Effector CD4-positive, alpha-beta T cell (primary cell): ENCODE measurements at places on chromosomes 5 and 9.

- DNase-seq: no peak
Observed at GRCh38 chr5:59562756-59563389, 330.7 kb downstream of the PDE4D start.

DNA sequence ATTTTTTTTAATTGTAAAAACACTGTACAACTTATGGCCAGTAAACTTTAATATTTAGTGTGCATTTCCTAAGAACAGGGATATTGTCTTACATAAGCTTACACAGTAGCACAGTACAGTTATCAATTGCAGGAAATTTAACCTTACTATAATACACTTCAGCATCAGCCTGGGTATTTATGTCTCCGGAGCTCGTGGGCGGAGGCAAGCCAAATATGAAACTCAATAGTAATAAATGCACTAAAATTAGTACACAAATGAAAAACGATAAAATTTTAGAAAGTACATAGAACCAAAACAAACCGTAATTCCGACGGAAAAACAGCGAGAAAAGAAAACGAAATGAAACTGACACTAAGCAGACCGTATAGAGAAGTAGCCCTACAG lies 91.2 kb downstream of the ANXA2R start:
- DNase-seq: no peak

DNA sequence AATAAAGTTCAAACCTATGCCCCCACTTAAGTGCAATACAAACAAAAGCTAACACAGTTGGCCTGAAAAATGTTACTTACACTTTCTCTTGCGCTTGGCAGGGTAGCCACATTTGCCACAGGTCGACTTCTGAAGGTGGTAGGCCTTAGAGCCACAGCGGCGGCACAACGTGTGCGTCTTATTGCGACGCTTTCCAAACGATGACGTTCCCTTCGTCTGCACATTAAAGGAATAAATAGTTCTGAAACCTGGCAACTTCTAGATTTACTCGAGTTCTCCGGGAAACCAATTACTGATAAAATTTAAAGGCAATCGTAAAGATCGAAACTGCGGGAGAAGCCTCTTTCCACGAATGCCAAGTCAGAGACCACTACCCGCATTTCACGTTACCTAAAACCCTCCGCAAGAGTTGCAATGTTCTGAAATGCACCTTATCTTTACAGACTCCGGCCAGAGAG lies 602 bp downstream of the RPL37 start:
- DNase-seq: peak; percentile 56

GRCh38 chr5:40291338-40291737 lies 388.4 kb upstream of the PTGER4 start:
- no peak for DNase-seq

DNA sequence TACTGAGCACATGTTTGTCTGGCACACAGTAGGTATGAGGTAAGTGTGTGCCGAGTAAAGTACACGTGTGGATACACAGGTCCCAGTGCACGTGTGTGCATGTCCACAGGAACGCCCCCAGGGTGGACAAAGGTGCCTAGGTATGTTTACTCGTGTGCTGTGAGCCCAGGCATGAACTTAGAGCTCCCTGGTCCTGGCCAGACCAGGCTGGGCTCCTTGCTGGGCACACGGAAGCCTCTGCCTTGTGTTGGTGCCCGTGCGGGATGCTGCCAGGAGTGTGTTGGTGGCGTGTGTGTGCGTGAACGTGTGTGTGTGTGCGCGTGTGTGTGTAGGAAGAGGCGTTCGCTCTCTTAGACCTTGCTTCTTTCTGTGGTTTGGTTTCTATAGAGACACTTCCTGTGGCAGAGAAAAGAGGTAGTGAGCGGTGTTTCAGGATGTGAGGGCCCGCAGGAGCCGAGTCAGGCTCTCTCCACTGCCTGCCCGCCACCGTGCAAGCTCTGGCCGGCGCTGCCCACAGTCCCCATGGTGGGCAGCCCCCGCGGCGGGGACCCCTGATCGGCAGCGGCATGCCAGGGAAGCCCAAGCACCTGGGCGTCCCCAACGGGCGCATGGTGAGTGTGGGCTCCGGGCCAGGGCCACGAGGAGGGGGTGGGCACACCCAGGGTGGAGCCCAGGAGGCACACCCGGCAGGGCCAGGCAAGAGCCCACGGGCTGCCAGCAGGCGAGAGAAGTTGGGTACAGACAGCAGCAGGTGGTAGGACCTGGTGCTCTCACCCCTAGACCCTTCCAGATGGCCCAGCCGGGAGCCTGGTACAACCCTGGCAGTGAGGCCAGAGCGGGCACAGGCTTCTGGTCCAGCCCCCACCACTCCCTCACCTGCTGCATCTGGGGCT lies at the start of gene RGS14:
RGS14 (plus strand) TSS at position 466 of the 893 bp plus-strand sequence; CDS start at position 567, 101 bp downstream.
- DNase-seq: peak; percentile 58

DNA sequence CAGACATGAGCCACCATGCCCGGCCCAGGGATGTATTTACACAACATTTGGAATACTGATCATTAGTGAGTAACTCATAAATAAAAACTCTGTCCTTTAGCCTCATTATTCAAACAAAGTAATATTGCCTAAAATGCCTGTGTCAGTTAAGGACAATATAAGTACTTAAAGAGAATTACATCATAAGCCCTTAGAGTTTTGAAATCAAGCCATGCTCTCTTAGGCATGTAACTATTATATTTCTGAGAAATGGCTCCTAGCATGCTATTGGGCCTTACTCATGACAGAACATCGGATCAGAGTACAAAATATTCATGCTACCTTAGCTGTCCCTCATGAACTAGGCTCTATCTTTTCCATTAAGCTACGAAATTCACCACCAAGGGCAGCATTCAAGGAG lies 309.3 kb downstream of the CHSY3 start:
- no peak for DNase-seq

GRCh38 chr9:124309667-124310084 lies 51.9 kb downstream of the NEK6 start:
- no peak for DNase-seq

DNA sequence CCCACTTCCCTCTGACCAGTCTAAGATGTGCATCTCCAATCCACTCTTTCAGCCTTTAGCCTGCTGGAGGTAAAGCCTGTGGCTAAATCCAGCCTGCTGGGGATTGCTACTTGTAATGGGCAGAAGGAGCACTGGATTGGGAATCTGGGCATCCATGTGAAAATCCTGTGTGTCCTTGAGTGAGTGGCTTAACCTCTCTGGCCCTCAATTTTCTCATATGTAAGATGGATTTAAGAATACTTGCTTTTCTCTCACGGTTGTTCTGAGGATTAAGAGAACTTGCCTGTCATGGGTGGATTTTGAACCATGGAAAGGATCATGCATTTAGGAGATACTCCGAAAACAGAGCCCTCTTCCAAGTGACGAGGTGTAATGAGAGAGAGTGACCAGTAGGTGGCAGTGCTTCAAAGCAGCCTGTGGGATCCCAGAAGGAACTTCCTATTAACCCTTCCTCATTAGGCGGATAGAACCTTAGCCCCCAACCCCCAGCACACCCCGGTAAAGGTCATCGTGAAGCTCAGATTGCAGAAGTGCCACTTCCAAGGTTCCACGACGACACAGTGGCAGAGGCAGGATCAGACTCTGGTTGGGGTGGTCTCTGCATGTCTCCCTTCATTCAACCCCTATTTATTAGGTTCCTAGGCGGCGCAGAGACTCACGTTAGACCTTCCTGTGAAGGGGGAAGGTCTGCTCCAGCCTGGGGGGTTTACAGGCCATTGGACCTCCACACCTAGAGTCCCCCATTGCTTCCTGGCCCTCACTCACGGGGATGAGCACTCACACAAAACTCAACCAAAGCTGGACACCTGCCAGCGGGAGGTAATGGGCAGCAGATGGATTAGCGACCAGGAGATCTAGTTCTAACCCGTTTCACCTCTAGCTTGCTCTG lies 68.7 kb upstream of the ZNF618 start:
- no peak for DNase-seq

DNA sequence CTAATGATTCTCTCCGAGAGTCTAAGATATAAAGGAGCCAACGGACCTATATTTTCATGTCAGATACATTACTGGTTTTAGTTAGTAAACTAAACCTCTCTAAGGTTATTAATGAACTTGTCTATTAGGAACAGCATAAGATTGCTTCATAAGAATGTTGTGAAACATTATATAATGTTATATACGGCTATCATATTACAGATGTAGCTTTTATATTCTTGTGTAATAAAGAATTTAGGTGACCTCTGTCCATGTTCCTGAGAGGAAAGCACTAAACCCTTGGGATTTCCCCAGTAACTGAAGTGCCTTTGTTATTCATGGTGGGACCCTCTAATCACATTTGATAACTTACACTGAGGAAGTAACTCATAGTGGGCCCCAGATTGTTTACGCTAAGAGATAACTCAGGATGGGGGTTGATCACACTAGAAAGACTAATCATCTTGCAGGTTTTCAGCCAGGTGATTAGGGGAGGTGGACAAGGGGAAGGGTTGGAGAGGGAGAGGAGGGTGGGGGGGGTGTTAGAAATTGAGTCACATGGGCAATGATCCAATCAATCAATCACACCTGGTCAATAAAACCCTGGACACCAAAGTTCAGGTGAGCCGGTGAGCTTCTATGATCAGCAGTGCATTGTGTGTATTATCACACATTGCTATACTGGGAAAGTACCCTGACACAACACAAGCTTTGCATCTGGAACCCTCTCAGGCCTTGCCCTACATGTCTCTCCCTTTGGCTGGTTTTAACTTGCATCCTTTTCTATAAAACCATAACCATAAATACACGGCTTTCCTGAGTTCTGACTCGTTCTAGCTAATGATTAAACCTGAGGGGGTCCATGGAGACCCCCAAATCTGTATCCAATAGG lies 25.8 kb downstream of the ECPAS start:
- DNase-seq: no peak

DNA sequence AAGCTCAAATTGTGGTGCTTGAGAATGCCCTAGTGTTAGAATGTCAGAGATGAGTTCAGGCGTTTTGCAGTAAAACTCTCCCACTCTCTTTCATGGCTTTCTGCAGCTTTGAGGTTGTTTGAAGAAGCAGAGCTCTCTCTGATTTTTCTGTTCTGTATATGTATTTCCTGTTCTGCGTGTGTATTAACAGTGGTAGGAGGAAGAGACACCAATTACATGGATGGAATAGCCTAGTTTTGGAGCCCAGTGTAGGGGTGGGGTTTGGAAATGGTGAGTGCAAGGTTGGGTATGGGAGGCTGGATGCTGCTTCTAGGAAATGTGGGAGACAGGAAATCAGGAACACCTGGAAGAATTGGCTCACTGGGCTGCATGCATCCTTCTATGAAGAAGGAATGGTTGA lies 12.4 kb downstream of the LARP1 start:
- DNase-seq: no peak

GRCh38 chr5:151699071-151699901 lies 12.6 kb upstream of the SPARC start:
- DNase-seq: no peak

- DNase-seq: no peak
Observed at GRCh38 chr9:3288686-3289085, 237.1 kb downstream of the RFX3 start.

DNA sequence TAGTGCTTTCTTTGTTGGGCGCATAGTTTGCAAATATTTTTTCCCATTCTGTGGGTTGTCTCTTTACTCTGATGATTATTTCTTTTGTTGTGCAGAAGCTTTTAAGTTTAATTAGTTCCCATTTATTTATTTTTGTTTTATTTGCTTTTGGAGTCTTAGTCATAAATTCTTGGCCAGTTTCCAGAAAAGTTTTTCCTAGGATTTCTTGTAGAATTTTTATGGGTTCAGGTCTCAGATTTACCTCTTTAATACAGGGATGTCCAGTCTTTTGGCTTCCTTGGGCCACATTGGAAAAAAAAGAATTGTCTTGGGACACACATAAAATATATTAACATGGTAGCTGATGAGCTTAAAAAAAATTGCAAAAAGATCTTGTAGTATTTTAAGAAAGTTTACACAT lies 122.0 kb downstream of the WDR70 start:
- no peak for DNase-seq

DNA sequence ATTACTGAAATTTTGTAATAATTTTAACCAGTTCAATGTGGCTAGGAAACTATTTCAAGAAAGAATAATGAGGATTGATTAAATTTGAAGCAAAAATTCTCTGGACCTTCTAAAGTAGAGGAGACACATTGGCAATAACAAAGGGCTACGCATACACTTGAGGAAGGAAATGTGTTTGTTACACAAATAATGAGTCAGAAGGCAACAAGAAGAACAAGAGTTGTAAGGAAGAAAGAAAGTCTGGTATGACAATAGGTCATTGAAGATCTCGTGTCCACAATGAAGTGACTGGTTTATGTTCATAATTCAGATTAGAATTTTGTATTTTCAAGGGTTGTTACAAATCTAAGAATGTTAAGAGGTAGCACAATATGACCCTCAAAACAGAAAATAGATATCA lies 25.8 kb downstream of the ST8SIA4 start:
- no peak for DNase-seq

DNA sequence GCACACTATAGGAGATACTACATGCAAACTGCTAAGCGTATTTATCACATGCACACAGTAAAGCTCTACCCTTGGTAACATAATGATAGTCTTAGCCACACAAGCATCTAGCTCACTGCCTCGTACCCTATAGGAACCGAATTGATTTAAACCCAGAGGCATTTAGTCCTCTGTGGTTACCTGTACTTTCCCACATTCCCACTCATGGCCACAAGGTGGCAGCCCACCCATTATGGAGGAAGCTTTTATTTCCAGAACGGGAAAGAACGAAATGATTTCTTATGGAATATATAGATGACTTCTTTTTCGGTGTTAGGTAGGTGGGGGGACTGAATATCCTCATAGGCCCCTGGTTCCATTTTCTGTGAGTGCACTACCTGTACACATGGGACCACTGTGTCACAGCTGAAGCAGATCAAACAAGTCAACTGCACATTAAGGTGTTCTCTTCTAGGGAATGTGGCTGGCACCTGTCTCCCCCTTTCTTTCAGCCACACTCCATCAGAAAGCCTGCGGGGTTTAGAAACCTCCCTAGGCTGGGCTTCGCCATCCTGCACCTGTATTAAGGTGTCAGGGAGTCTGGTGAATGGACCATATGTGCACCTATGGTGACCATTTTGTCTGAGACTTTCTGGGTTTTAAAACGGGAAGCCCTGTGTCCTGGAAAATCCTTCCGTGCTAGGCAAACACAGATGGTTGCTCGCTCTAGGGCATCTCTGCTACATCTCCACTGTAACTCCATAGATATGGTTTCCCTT lies 313.2 kb downstream of the SLIT3 start:
- DNase-seq: peak; percentile 16

- DNase-seq: no peak
Observed at GRCh38 chr5:151584057-151584937, 6.8 kb downstream of the FAT2 start.

GRCh38 chr5:61817472-61818326 lies 485.6 kb downstream of the ZSWIM6 start:
- no peak for DNase-seq

DNA sequence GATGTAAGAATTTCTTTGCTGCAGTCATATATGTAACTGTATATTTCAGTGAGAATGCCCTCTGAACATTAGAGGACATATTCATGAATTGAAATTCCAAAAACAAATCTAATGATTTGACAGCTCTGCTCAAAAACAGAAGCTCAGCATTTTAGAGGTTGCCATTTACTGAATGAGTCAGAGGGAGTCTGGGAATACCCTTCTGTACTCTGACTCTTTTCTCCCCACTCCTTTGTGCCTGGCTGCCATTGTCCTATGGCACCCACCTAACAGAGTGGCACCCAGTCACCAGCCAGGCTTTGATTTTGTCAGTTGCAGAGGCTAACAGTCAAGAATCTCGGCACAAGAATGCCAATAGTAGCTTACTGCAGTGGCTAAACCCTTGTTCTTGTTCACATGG lies 133.6 kb downstream of the ATG10 start:
- no peak for DNase-seq

GRCh38 chr9:33728613-33729012 lies 66.7 kb upstream of the PRSS3 start:
- DNase-seq: no peak
